Mononuclear cell (primary cell): ENCODE measurements at places on chromosomes 13 and 19. TPM values are rescaled to one million over a fixed set of nuclear protein-coding genes. Genes with fewer than 3 reads are reported as not detected.

The KCNN4 gene
- total RNA-seq, result 9.9 TPM

The PLK5 gene
- total RNA-seq, result not detected

The CATSPERD gene
- total RNA-seq, result not detected

The IQCN gene
- 7.7 TPM for total RNA-seq

The RFX1 gene
- total RNA-seq, result 2.5 TPM

The SPC24 gene
- 0.10 TPM for total RNA-seq

The CEACAM6 gene
- total RNA-seq, result 0.10 TPM

The ZNF345 gene
- total RNA-seq, result 5.0 TPM

The TMEM38A gene
- total RNA-seq, result 2.7 TPM

The ZNF468 gene
- total RNA-seq, result 19.6 TPM

The KLK14 gene
- total RNA-seq, result 0.10 TPM

The SRRM5 gene
- total RNA-seq, result 0.10 TPM

The HSPBP1 gene
- total RNA-seq, result 7.9 TPM

The PTH2 gene
- not detected for total RNA-seq

The CGB8 gene
- total RNA-seq, result not detected

The ZNF99 gene
- under 0.01 TPM for total RNA-seq

The ZNF729 gene
- total RNA-seq, result under 0.01 TPM

The CDC42EP5 gene
- not detected for total RNA-seq

The NDUFB7 gene
- 50.9 TPM for total RNA-seq

The GSX1 gene
- not detected for total RNA-seq

The PGLYRP1 gene
- total RNA-seq, result not detected

The ZNF563 gene
- 3.1 TPM for total RNA-seq

The ARRDC5 gene
- total RNA-seq, result 4.3 TPM

The DAND5 gene
- not detected for total RNA-seq

The TMEM143 gene
- 3.4 TPM for total RNA-seq

The MRPL57 gene
- total RNA-seq, result 9.8 TPM

The F10 gene
- total RNA-seq, result not detected

The CBLC gene
- not detected for total RNA-seq

The VSTM1 gene
- 12.4 TPM for total RNA-seq

The SBK2 gene
- not detected for total RNA-seq

The MIA gene
- total RNA-seq, result not detected

The RXFP2 gene
- total RNA-seq, result not detected

The TINCR gene
- total RNA-seq, result 0.84 TPM
